ENCODE measurements at places on chromosomes 5 and 9.

GRCh38 chr5:24401773-24402172 is 243.0 kb downstream of the CDH10 start:
- DNase-seq: no peak

GRCh38 chr5:149344151-149344550 is 1.1 kb upstream of the GRPEL2 start:
- DNase-seq: no peak

DNA sequence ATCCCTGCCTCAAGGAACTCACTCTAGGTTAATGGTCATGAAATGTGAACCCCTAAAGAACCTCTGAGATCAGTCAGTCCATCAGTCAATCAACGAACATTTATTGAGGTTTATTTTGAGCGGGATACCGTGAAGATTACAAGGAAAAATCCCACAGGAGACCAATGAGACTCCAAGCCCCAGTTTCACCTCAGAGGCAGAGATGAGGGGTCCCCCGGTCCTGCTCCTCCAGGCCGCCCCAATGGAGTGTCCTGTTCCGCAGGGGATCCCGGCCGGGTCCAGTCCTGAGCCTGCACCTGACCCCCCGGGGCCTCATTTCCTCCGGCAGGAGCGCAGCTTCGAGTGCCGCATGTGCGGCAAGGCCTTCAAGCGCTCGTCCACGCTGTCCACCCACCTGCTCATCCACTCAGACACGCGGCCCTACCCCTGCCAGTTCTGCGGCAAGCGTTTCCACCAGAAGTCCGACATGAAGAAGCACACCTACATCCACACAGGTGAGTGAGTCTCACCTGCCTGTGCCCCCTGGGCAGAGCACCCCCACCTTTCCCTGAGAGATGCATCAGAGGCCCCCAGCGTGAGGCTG is 11.0 kb downstream of the GFI1B start:
- no peak for DNase-seq

DNA sequence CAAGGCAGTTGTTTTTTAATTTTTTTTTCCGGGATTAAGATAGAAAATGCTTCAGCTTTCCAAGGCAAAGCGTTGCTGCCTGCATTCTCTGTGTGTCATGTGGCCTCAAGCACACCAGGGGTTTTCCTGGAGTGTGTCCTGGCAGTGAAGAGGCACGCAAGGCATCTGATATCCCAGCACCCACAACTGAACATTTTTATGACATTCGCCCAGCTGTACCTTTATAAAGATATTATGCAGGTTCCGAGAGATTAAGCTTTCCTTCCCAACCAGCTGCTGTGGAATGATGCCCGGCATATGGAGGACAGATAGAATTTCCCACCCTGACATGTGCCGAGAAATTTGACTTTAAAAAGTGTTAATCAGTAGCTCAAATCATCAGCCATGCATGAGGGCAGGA is 205.6 kb downstream of the GADD45G start:
- DNase-seq: no peak

DNA sequence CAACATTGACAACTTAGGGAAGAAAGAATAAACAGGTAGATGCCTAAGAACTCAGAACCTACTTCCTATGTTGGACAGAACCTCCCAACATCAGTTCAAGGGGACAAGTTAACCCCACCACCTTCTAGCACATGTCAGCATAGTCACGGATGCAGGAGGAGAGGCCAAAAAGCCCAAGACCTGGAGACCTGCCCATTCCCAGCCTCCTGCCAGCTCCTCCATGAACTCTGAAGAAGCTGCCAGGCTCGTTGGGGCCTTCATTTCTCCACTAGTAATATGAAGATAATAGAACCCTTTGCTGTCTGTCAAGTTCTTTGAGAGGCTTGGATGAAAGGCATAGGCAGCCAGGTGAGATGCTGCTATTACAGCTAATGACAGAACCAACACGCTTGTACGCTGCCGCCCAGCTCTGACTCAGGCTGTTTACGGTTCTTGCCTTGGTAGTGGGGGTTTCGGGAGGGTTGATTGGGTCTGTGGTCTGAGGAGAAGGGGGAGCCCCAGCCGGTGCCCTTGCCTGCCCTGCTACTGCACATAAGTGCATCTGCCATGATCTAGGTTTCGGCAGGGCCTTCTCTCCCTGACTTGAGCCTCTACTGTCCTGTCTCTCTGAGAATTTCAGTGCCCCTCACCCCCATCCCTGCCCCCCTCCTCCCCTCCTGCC is 82.2 kb downstream of the NRG2 start:
- peak; percentile 50 for DNase-seq

GRCh38 chr9:78971540-78971939 is 600.2 kb upstream of the TLE4 start:
- DNase-seq: no peak

DNA sequence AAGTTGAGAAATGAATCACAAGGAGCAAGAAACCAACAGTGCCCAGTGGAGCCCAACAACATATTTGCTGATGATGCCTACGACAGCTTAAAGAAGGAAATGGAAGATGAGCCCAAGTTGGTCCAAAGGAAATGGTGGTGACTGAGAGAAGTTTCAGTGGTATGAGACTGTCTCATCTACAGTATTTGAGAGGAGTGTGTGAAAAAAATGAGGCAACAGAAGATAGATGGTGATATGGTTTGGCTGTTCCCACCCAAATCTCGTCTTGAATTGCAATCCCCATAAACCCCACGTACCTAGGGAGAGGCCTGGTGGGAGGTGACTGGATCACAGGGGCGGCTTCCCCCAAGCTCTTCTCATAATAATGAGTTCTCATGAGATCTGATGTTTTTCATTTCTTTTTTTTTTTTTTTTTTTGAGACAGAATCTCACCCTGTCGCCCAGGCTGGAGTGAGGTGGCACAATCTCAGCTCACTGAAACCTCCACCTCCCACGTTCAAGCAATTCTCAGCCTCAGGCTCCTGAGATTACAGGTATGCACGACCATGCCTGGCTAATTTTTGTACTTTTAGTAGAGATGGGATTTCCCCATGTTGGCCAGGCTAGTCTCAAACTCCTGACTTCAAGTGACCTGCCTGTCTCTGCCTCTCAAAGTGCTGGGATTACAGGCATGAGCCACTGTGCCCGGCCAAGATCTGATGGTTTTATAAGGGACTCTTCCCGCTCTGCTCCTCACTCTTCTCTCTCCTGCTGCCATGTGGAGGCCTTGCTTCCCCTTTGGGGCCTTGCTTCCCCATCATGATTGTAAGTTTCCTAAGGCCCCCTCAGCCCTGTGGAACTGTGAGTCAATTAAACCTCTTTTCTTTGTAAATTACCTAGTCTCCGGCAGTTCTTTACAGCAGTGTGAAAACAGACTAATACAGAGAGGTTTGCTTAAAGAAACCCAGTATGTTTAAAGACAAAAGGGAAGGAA is 30.2 kb downstream of the EFCAB9 start:
- DNase-seq: no peak

DNA sequence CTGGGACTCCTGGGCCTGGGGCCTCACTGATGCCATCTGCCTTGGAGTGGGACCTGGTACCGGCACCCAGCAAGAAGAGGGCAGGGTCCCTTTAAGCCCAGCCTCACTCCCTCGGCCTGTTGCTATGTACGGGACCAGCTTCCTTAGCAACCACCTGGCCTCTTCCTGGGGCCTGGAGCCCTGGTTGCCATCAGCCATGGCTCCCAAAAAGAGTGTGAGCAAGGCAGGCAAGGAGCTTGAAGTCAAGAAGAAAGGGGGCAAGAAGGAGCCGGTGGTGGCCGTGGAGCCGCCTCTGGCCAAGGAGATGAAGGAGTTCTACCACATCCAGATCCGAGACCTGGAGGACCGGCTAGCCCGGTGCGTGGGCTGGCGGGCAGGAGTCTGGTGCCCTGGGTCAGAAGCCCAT is at the start of gene CFAP157:
CFAP157 (plus strand) TSS at position 153 of the 406 bp plus-strand sequence; CDS start at position 197, 44 bp downstream.
- DNase-seq: no peak

- no peak for DNase-seq
Observed at GRCh38 chr5:179273073-179273435, 72.2 kb downstream of the ADAMTS2 start.

DNA sequence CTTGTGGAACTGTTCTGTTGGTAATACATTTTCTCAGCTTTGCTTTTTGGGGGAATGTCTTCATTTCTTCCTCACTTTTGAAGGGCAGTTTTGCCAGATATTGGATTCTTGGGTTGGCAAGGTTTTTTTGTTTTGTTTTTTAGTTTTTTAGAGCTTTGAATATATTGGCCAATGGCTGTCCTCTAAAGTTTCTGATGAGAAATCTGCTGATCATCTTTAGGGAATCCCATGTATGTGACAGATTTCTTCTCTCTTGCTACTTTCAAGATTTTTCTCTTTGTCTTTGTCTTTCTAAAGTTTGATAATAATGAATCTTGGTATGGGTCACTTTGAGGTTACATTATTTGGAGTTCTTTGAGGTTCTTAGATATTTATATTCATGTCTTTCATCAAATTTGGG is 227.4 kb downstream of the FBXL7 start:
- no peak for DNase-seq

DNA sequence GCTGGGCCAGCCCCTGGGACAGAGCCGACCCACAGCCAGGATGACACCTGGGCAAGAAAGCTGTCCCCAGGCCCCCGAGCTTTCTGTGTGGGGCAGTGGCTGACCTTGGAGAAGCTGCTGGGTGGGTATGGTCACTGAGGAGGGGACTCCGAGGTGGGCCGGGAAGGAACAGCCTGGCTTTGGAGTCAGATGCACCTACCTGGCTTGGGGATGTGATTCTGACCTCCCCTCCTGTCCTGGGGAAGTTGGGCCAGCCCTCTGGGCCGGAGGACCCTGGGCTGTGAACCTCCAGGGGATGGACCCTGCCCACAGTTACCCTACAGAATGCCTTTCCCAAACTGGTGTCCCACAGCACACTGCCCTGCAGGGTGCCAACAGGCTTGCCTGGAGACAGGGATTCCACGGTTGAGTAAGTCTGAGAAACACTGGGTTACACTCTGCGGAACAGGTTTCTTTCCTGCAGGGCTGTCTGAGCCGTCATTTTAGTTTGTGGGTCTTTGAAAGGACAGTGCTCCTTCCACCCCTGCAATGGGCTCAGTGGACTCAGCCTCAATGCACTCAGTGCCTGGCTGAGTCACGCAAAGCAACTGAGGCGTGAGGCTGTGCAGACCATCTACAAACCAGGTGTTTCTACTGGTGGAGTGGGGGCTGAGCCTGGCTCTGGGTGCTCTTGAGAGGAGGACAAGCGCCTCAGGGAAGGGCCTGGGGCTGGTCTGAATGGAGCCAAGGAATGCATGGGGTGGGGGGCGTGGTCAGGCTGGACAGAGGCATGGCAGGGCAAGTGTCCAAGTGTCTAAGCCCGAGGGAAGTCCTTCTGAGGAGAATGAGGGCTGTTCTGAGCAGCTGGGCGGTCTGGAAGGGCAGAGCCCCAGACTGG is 41.3 kb upstream of the PHYKPL start:
- no peak for DNase-seq

DNA sequence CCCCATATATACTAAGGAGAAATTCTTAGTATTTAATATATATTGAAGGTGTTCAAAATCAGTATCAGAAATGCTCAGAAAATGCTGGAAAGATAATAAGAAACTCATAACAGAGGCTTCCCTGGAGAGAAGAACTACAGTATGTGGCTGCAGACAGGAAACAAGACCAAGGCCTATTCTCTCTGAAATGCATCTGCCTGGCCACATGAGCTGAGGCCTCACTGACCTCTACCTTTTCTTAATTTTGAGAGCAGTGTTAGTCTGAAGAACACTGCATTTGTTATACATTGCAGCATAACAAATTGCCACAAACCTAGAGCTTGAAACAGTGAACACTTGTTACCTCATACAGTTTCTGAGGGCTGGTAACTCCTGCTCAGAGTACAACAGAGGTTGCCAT is 133.4 kb upstream of the SPEF2 start:
- DNase-seq: no peak

- no peak for DNase-seq
Observed at GRCh38 chr5:120677481-120677880, 213.4 kb downstream of the PRR16 start.

DNA sequence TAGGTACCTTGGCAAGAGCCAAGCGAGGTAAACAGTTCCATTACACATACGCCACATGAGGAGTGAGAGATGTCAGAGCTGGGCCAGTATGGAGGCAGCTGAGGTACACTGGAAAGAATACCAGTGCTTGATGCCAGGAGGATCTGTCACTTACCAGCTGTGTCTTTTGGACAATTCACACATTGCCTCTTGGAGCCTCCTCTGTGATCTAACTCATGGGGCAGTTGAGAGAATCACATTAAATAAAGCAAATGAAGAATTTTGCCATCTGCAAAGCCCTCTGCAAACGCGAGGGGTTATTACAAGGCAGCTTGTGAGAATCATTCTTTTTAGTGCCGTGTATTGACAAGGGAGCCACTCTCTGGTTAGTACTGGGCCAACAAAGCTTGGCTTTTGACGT is 429.7 kb upstream of the KLF4 start:
- no peak for DNase-seq

- no peak for DNase-seq
Observed at GRCh38 chr5:58929726-58930125, 346.9 kb downstream of the RAB3C start.

DNA sequence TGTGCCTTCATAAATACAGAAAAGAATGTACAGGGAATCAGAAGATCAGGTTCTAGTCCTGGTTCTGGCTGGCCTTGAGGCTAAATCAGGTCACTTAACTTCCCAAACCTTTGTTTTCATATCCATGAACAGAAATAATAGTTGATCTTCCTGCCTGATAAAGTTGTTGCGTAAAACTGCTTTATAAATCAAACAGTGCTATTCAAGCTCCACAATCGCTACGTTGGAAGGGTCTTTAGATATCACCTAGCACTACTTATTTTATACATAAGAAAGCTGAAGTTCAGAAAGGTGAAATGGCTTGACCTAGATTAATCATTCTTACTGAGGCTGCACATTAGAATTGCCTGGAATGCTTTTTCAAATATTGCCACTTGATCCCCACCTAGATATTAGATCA is 36.3 kb upstream of the GCNT4 start:
- DNase-seq: no peak

DNA sequence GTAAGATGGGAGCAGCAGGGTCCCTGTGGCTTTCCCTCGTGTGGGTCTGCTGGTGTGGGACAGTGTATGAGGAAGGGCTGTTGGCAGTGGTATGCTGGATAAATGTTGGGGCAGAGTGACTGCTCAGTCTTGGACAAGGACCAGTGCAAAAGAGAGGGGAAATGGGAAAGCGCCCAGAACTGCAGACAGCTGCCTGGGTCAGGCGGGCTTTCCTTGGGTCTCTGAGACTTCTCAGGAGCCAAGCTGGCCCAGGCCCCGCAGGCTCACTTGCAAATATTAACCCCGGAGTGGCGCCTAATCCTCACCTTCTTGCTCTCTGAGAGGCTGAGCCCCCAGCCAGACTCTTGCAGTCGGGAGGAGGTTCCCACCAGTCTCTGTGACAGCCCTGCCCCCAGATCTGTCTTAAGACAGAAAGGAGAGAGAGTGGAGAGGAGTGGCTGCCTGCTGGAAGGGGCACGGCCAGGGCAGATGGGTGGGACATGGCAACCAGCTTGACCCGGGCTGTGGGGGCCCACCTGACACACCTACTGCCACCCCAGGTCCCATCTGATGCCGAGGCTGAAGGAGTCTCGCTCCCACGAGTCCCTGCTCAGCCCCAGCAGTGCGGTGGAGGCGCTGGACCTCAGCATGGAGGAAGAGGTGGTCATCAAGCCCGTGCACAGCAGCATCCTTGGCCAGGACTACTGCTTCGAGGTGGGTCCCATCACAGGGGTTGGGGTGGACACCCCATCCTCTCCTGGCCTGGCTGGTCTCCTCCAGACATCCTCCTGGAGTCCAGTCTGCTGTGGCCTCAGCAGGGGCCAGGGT is 105.2 kb downstream of the DAB2IP start:
- no peak for DNase-seq

GRCh38 chr9:92769286-92769685 is 4.7 kb upstream of the BICD2 start:
- no peak for DNase-seq

Measured in cerebellum (tissue), 4 donors.